AG09309 (cell line): ENCODE measurements at places on chromosomes 2 and 18.

DNA sequence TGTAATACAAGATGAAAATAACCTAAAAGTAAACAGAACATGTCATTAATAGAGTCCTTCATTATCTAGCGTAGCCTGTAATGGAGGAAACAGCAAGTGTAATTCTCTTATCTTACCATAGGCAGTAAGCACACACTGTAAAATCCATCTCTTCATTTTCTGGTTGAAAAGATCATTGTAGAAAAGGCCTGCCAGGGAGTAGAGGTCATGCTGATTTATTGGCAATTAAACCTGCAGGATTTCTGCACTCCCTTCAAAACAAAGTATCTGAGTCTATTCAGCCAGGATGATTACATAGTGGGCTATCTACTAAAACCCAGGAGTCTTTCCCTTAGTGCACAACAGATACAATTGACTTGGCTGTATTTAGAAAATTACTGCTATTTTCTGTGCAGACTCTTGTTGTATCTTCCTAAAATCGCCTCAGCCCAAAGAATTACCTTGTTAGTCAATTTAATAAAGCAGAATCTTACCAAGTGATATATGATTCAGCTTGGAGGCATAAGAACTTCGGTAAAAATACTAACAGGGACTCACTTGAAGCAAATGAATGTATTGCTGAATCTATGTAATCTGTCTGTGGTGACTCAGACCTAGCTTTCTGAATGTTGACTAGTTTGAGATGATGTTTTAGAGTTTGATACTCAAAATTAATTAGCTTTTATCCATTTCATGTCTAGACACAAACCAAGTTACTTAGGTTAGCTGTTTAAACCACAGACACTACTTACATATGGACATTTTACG lies 250.4 kb upstream of the STON1 start:
- no peak for DNase-seq

- no peak for DNase-seq
Observed at GRCh38 chr2:88690591-88691338, 708 bp upstream of the RPIA start.

DNA sequence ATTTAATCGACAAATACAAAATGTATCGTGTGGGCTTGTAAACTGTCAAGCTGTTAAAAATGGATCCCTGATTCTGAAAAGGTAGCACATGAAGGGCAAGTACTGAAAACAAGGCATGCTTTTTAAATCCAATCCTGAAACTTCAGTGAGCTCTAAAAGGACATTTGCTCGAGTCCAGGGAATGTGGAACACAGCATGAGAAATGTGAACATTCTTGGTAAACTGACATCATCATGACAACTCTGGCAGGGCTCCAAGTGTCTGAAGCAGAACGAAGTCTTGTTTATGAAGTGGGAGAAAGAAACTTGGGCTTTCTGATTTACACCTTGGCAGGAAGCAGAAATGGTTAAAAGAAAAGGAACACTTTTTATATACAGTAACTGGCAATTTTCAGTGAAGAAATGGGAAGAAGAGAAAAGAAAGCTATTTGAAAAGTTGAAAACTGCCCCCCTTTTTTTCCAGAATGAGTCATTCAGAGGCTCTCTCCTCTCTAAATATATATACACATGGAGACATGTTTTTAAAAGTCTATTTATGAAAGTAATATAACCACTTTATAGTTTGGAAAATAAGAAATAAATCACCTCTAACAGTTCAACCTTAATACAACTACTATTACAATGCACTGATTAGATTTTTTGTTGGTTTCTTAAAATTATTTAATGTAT lies 120.8 kb downstream of the GAREM1 start:
- peak; percentile 67 for DNase-seq

DNA sequence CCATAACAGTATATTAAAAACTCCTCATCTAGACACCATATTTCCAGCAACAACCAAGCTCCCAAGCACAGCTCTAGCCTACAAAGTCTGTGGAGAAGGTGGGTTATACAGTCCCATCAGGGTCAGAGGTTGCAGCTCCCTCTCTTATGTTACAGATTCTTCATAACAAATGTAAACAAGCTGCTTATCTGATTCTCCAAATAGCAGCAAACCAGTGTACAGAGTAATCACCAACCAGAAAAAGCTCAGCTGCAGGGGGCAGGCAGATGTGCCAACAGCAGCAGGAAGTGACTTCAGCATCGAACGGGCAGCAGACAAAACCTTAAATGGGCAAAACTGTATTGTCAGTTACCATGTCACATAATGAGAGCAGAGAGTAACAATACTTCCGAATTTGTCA lies 52.9 kb upstream of the NABP1 start:
- DNase-seq, result no peak

DNA sequence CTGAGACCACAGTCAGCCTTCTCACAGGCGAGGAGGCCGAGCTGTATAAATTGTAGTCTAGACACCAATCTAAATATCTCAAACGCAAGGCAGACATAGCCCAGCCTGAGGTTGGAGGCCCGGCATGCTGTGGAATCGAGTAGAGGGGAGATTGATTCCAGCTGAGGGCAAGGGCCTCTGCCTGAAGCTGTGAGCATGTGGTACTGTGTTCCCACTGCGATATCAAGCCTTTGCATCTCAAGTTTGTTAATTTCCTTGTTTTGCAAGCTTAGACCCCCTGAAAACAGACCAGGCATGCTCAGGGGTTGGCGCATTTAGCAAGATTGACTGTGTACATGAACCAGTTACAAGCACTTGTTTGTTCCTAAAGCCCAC lies 65.1 kb upstream of the FOSL2 start:
- no peak for DNase-seq

DNA sequence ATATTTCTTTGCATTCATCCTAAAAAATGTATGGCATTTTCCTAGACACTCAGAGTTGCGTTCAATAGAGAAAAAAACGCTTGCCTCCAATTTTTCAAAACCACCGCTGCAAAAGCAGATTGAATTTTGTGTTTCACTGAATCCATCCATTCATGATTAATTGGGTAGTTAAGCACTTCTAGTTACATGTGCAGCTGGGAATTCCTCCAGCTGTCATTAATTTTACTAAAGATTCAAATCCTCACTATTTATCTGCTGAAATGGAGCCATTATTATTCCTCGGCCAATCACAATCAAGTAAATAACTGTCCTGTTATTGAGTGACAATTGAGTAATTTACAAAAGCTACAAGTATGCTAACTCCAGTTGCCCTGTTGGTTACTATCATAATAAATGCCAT lies 75.8 kb upstream of the ARL5A start:
- DNase-seq, result no peak

- DNase-seq, result peak; percentile 25
Observed at GRCh38 chr2:144834998-144835633, 315.2 kb upstream of the ZEB2 start.

- DNase-seq, result peak; percentile 82
Observed at GRCh38 chr18:8890957-8891464, 185.7 kb downstream of the MTCL1 start.

- no peak for DNase-seq
Observed at GRCh38 chr2:166609183-166609959, 115.3 kb upstream of the SCN7A start.
